Natural killer cell (primary cell): ENCODE measurements at places on chromosomes 2 and 18.

DNA sequence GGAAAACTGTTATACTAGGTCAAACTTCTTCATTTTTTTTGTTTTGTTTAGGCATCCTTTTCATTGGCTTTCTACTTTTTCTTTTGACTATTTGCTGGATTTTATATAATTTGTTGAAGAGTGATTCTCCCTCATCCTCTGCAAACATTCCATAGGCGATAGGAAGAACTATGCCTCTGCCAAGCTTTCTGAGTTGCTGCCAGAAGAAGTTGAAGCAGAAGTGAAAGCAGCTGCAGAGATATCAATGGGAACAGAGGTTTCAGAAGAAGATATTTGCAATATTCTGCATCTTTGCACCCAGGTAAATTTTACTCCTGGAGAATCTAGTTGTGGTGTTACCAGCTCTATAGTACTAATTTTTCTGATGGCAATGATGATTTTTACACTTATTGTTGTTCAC, 25.4 kb downstream of the NOP58 start:
- H3K27me3 ChIP-seq: no peaks in the 10 kb centered on the region
- H3K27ac ChIP-seq: no peak overlapping the region
- H3K4me1 ChIP-seq: no peaks in the 10 kb centered on the region
- peaks cover 78% of the 10 kb centered on the region for H3K36me3 ChIP-seq
- DNase-seq: no peak

DNA sequence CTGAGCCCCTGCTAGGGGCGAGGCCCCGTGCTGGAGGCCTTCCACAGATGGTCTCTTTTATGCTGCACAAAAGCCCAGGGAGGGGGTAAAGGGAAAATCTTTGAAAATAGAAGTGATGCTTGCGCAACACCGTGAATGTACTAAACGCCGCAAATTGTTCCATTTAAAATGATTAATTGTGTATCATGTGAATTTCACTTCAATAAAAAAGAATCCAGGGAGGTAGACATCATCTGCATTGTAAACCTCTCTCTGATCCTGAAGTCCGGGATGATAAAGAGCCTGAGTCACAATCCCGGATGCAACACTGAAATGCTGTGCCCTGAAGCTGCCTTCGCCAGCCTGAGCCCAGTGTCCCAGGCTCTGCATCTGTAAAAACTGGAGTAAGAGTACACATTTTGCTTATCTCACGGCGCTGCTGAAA, 107.7 kb upstream of the PPP1CB start:
- no peak overlapping the region for H3K27ac ChIP-seq
- H3K4me1 ChIP-seq: no peaks in the 10 kb centered on the region
- H3K4me3 ChIP-seq: no peak overlapping the region
- DNase-seq: no peak
- no peaks in the 10 kb centered on the region for H3K36me3 ChIP-seq
- no peaks in the 10 kb centered on the region for H3K27me3 ChIP-seq

- no peak overlapping the region for H3K4me3 ChIP-seq
- no peak overlapping the region for H3K27ac ChIP-seq
- no peak for DNase-seq
- H3K4me1 ChIP-seq: peaks cover 5% of the 10 kb centered on the region
- H3K36me3 ChIP-seq: no peaks in the 10 kb centered on the region
Observed at GRCh38 chr2:30932870-30933269, 125.6 kb upstream of the CAPN13 start.

DNA sequence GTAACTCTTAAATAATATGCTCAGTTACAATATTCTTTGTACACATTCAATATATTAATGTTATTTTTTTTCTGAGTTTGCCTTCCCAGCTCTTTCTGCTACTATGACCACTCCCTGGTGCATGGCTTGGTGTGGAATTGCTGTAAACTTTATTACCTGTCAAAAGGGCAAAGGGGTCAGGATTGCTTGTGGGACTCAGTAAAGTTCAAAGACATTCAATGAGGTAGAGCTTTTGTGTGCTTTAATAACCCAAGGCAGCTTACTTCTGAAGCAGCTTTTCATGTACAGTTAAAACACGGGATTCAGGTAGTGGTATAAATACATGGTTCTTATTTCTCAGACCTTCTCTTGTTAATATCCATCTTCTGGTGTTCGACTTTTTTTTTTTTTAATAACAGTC, 132.8 kb downstream of the MEIS1 start:
- no peaks in the 10 kb centered on the region for H3K36me3 ChIP-seq
- DNase-seq: no peak
- H3K4me1 ChIP-seq: no peaks in the 10 kb centered on the region
- H3K4me3 ChIP-seq: no peak overlapping the region
- H3K27ac ChIP-seq: no peak overlapping the region
- H3K27me3 ChIP-seq: no peaks in the 10 kb centered on the region

DNA sequence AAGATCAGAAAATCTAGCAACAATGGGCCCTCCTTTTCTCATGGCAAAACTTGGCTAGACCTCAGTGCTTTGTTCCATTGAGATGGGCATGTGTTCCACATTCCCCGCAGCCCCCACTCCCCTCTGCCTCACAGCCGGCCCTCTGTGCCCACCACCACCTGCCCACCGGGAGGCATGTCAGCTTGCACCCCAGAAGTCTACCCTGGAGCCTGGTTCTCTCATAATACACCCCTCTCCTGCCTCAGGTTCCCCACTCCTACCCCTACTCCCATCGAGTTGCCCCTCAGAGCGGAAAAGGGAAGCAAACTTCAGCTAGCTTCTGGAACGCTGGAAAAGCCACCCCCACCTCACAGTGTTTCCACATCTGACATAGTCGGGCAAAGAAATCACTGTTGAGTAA, 219.0 kb downstream of the ANAPC1 start:
- H3K27me3 ChIP-seq: no peaks in the 10 kb centered on the region
- H3K4me3 ChIP-seq: no peak overlapping the region
- H3K36me3 ChIP-seq: no peaks in the 10 kb centered on the region
- DNase-seq: no peak

- H3K27ac ChIP-seq: no peak overlapping the region
- no peaks in the 10 kb centered on the region for H3K4me1 ChIP-seq
- H3K27me3 ChIP-seq: no peaks in the 10 kb centered on the region
Observed at GRCh38 chr2:239173301-239173700, 227.5 kb downstream of the HDAC4 start.

DNA sequence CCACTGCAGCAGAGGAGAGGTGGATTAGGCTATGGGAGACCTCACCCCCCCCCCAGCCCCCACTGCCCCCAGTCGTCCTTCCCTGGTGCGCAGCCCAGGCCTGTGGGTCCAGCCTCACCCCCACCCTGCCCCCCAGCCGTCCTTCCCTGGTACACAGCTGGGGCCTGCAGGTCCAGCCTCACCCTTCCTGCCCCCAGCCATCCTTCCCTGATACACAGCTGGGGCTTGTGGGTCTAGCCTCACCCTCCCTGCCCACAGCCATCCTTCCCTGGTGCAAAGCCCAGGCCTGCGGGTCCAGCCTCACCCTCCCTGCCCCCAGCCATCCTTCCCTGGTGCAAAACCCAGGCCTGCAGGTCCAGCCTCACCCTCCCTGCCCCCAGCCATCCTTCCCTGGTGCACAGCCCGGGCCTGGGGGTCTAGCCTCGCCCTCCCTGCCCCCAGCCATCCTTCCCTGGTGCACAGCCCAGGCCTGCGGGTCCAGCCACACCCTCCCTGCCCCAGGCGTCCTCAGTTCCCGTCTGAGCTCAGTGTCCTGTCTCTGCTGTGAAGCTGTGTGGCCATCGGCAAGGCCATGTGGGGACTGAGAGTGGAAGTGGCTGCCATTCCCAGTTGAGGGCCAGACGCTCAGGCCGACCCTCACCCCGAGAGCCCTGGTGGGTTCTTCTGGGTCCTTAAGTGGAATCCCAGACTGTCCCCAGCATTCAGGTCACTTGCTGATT, 86.8 kb upstream of the SNTG2 start:
- H3K36me3 ChIP-seq: no peaks in the 10 kb centered on the region
- H3K27ac ChIP-seq: no peak overlapping the region
- no peaks in the 10 kb centered on the region for H3K4me1 ChIP-seq
- no peak for DNase-seq
- H3K27me3 ChIP-seq: no peaks in the 10 kb centered on the region
- no peak overlapping the region for H3K4me3 ChIP-seq

- no peaks in the 10 kb centered on the region for H3K36me3 ChIP-seq
- DNase-seq: no peak
- H3K4me1 ChIP-seq: no peaks in the 10 kb centered on the region
- no peaks in the 10 kb centered on the region for H3K27me3 ChIP-seq
- H3K27ac ChIP-seq: no peak overlapping the region
Observed at GRCh38 chr2:151098841-151099240, 162.8 kb downstream of the RBM43 start.

DNA sequence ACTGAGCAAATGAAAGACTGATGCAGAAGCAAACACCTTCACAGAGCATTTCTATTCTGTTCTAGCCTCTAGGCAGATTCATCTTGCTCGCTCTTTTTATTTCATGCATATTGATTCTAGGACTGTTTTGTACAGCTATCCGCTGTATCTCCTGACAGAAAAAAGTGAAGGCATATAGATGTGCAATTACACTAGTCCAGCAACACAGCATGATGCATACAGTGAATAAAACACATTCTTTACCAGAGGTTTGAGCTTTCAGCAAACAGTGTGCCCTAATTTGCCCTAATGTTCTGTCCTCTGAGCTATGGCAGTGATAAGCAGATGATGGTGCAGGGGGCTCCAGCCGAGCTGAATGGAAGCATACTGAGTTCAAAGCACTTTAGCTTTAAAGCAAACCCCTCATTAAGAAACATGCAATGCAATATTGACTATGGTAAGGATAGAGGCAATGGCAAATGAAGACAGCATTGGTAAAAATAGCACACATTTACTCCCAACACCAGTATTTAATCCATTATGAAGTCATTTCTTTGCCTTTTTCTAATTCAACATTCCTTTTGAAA, 141.2 kb upstream of the RGPD4 start:
- H3K27ac ChIP-seq: no peak overlapping the region
- H3K4me3 ChIP-seq: no peak overlapping the region
- no peaks in the 10 kb centered on the region for H3K4me1 ChIP-seq
- no peak for DNase-seq
- no peaks in the 10 kb centered on the region for H3K27me3 ChIP-seq

DNA sequence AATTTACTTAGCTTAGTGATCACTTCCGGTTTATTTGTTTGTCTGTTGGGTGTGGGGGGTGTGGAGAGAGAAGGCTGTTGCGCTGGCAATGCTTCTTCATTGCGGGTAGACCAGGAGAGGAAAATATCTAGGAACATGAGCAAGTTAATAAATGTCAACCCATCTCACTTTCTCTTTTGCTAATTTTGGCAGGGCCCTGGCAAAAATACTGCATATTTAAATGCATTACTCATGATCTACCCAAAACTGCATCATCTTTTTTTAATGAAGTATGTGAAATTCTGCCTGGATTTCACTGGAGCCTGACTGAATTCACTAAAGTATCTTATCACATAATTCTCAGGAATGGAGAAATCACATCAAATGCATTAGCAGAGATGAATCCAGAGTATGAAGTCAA, 1131.0 kb upstream of the NXPH2 start:
- DNase-seq: no peak
- H3K4me3 ChIP-seq: no peak overlapping the region
- H3K4me1 ChIP-seq: no peaks in the 10 kb centered on the region
- H3K36me3 ChIP-seq: no peaks in the 10 kb centered on the region
- H3K27ac ChIP-seq: no peak overlapping the region

DNA sequence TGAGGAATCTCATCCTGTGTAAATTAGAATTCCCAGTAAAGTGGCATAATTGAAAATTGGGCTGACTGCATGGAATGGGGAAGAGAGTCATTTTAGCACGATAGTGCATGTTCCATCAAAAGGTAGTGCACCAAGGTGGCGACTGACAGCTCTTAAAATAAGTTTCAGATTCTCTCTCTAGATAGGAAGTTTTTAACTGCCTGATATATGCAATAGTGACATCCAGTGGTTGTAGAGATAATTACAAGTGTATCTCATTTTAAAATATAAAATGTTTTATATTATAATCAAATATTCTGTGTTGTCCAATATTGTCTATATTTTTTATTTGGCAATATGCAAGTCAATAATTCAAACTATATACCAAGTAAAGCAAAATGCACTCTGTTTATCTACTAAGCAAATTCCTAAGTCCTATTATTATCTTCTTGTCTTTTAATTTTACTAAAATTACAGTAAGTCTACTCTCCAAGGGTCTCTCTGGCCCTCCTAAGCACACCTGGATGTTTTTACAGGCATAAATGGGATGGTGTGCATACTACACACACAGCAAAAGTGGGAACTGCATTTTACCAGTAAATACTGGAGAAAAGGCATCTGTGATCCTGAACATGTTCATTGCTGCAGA, 397.7 kb upstream of the HNRNPA3 start:
- no peaks in the 10 kb centered on the region for H3K27me3 ChIP-seq
- H3K27ac ChIP-seq: no peak overlapping the region
- no peaks in the 10 kb centered on the region for H3K4me1 ChIP-seq
- H3K4me3 ChIP-seq: no peak overlapping the region

DNA sequence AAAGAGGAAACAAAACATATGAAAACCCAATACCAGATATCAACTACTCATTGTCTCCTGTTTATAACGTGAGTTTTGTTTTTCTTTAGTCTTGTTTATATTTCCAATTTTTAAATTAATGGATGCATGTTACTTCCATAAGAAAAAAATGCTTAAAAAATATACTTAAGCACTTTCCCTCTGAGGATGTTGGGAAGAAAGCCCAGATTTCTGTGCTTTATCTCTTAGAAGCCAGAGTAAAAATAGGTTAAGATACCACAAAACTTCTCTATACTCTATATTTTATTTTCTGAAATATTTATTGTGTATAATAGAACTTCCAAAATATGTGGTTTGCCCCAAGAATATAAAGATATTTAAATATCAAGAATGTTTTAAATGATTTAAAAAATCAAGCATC, 633.9 kb downstream of the STK39 start:
- H3K36me3 ChIP-seq: no peaks in the 10 kb centered on the region
- H3K4me3 ChIP-seq: no peak overlapping the region
- no peaks in the 10 kb centered on the region for H3K27me3 ChIP-seq
- H3K27ac ChIP-seq: no peak overlapping the region
- no peak for DNase-seq

DNA sequence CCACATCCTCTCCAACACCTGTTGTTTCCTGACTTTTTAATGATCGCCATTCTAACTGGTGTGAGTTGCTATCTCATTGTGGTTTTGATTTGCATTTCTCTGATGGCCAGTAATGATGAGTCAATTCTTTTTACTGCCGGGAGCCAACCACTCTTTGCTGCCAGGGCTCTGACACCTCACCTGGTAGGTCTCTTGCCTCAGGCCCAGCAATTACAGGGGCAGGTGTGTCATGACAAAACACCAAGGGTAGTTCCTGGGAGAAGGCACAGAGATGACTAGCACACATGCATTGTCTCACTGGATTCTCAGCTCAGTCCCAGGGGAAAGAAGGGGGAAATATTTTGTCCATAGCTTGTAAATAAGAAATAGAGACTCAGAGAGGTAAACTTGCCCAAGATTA, 122.3 kb downstream of the CHST9 start:
- H3K4me1 ChIP-seq: no peaks in the 10 kb centered on the region
- DNase-seq: no peak
- H3K27me3 ChIP-seq: no peaks in the 10 kb centered on the region
- no peak overlapping the region for H3K27ac ChIP-seq

GRCh38 chr2:49719241-49719640, 564.9 kb upstream of the FSHR start:
- no peaks in the 10 kb centered on the region for H3K27me3 ChIP-seq
- H3K27ac ChIP-seq: no peak overlapping the region
- DNase-seq: no peak
- H3K36me3 ChIP-seq: no peaks in the 10 kb centered on the region
- no peak overlapping the region for H3K4me3 ChIP-seq

GRCh38 chr2:45494275-45494977, 116.6 kb downstream of the SRBD1 start:
- no peaks in the 10 kb centered on the region for H3K27me3 ChIP-seq
- DNase-seq: no peak
- H3K4me1 ChIP-seq: no peaks in the 10 kb centered on the region

- no peaks in the 10 kb centered on the region for H3K27me3 ChIP-seq
- no peak for DNase-seq
- H3K4me3 ChIP-seq: no peak overlapping the region
- H3K27ac ChIP-seq: no peak overlapping the region
Observed at GRCh38 chr2:57549642-57550102, 496.9 kb upstream of the VRK2 start.
